Stimulated activated effector memory CD8-positive, alpha-beta T cell treated with anti-CD3 and anti-CD28 coated beads, Interleukin-12 subunit alpha, Interleukin-12 subunit beta, amount 100 ng/mL, for 72 hours (primary cell): ENCODE measurements at places on chromosomes 1 and 21.

GRCh38 chr1:52751589-52752483 lies 25.6 kb downstream of the ZYG11B start:
- no peak for DNase-seq

DNA sequence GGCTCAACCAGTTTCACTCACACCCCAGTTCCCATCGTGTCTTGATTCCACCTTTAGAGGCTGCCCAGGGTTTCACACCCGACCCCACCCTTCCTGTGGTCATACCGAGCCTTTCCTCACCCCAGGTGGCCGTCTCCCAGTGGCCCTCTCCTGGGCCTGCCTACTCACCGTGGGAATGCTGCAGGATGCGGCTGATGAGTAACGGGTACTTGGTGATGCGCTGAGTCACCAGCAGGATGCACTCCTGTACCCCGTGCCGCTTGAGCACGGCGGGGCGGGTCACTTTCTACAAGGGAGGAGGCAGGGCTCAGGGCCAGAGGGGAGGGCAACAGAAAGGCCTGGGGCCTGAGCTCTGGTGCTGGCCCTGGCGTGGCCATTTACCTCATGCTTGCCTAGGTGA lies 16.4 kb downstream of the ARHGEF2 start:
- DNase-seq = no peak

GRCh38 chr1:227155004-227155403 lies 163.3 kb downstream of the CDC42BPA start:
- DNase-seq = no peak

DNA sequence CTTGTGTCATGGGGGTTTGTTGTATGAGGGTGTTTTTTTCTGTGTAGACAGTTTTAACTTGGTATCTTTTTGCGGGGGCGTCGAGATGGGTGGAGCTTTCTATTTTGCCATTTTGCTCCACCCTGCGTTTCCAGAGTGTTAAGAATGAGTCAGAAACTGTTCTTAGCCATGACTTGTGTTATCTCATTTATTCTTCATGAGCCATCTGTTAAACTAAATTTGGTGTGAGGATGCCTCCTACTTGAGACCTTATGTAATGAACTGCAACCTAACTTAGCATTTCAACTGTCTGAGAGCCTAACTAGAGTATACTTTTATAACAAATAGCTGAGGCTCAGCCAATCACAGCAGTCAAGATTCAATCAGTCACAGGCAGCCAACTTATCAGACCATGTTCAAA lies 1873.5 kb downstream of the NCAM2 start:
- DNase-seq = no peak

DNA sequence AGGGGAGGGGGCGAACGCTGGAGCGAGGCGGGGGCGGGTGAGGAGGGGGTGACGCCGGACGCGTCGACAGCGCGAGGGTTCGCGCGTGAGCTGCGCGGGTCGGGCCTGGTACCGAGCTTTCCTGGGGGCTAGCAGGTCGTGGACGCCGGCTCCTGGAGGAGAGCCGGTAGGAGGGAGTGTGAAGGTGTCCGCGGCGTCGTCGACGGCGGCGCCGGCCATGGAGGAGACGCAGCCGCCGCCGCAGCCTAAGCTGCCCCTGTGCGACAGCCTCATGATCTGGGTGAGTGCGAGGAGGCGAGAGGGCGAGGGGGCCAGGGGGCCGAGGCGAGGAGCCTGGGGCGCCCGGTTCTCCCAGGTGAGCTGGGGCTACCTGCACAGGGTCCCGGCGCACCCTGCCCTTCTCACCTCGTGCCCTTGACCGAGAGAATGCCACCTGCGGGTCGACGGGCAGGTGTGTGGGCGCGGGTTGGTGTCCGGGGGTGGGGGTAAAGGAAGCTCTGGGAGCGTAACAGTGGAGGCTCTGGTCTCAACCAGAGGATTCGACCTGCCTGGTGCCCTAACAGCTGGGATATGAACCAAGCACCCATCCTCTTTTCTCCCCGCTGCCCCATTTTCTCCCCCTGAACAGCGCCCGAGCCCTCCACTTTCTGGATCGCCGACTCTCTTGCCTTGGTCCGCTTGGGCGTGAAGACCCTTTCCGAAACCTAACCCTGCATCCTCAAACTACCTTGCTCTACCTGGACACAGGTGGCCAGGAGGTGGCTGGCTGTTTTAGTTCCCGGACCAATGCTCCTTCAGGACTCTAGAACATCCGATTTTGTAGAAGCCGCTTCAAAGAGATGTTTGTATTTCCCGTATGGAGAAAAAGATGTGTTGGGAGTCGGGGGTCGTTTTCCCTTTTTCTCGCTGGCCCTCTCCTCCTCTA lies at the start of gene HOOK1:
Gene HOOK1, plus strand, starts transcription at position 49 of the 925 bp plus-strand sequence. Its CDS starts 169 bp downstream, at position 218.
- DNase-seq = peak; percentile 74

DNA sequence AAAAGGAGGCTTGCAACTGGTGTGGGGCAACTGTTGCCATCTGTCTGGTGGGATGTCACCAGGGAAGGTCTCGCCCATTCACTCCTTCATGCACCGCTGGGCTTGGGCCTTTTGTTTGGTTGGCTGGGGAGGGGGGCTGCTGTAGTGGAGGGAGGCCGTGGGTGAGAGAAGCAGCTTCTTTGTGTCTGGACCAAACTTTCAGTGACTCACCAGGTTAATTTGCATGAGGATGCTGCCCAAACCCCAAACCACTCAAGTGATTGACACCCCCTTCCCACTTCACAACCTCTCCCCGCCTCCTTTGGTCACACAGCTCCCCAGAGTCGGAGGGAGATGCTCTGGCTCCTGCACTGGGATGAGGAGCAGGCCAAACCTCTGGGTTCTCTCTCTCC lies 19.7 kb downstream of the BTG2 start:
- DNase-seq = peak; percentile 78

DNA sequence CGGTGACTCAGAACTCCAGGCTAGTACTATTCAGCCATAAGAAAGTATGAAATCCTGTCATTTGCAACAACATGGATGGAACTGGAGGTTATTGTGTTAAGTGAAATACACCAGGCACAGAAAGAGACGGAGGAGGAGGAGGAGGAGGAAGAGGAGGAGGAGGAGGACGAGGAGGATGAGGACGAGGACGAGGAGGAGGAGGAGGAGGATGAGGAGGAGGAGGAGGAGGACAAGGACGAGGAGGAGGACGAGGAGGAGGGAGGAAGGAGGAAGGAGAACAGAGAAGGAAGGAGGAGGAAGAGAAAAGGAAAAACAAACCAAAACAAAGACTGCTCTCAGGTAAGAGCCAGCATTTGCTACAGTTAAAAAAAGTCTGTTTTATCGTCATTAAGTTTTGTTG lies 178.7 kb downstream of the NPHP4 start:
- no peak for DNase-seq

DNA sequence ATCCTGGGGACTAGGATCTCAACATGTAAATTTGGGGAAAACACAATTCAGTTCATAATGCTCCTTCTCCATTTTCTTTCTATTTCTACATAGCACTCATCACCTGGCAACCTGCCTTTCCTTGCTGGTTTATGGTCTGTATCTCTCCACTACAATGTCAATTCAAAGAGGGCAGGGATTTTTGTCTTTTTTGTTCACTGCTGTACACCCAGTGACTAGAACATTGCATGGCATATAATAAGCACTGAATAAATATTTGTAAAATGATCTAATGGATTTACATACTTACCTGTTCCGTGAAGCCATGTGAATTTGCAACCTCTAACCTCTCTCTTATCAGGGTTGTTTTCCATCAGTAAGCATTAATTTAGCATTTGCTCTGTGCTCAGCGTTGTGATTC lies 27.4 kb upstream of the TBX15 start:
- DNase-seq = no peak

DNA sequence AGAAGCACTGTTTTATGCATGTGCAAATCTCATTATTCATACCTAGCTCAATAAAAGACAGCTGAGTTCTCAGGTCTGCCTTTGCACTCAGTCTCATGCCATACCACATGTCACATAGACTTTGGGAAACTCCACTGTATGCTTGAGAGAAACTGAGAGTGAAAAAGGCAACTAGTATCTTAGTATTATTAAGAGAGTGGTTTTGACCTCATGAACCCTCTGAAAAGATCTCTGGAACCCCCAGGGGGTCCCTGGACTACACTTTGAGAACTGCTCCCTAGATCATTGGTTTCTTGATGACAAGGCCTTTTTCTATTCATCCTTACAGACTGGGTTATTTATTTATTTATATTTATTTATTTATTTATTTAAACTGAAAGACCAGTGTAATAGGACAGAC lies 3.7 kb upstream of the RHEX start:
- no peak for DNase-seq

DNA sequence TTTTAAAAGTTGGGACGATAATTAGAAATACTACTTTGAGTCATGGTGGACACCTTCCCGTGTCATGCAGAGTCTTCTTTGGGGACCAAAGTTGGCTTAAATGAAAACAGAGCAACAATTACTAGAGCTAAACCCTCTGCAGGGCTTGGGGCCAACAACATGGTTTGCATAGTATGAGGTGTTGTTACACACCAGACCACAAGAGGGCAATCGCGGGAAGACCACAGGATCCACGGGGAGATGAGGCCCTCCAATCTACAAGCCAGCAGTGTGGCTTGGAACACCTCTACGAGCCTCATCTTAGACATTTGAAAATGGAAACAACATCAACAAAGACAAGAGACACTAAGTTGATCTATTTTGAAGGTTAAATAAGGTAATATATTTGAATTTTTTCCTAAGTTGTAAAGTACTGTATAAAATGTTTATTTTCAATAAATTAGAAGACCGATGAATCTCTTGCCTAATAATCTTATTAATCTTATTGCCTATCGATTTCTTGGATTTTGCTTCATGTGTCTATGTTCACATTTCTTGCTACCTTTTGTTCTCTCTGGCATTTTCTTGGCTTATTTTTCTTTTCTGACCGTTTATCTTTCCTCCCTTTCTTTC lies 8.2 kb upstream of the SMCP start:
- peak; percentile 45 for DNase-seq

- DNase-seq = no peak
Measured at GRCh38 chr1:47347735-47348134, 14.1 kb downstream of the CMPK1 start.

- DNase-seq = no peak
Measured at GRCh38 chr1:201842472-201843027, 13.6 kb downstream of the IPO9 start.
